ENCODE measurements at places on chromosomes 12 and 14.

GRCh38 chr12:128763395-128763794 lies 60.4 kb downstream of the SLC15A4 start:
- peaks cover 59% of the 10 kb centered on the region for H3K27me3 ChIP-seq
- no peak overlapping the region for H3K4me3 ChIP-seq
- no peak for DNase-seq
- H3K36me3 ChIP-seq, result no peaks in the 10 kb centered on the region
- H3K27ac ChIP-seq, result no peak overlapping the region

DNA sequence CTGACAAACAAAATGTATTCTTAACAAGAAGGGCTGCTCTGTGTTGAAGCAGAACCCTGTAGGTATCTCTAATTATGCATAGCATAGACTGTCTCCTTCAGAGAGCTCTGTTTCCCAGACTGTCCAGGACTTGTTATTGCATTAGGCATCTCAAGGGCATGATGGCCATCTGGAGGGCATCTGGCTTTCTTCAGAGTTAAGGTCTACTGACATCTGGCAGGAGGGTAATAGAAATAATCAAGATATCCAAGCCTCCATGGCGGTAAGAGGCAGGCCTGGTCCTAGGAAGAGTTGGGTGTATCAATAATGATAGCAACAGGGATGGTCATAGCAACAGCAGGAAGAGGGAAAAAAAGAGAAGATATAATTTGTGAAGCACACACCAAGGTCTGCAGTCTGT lies 161.2 kb downstream of the TTC8 start:
- DNase-seq, result no peak
- H3K27me3 ChIP-seq, result peaks cover 2% of the 10 kb centered on the region
- H3K4me3 ChIP-seq, result no peak overlapping the region
- H3K27ac ChIP-seq, result no peak overlapping the region
- H3K36me3 ChIP-seq, result no peaks in the 10 kb centered on the region

- no peak overlapping the region for H3K27ac ChIP-seq
- H3K4me3 ChIP-seq, result no peak overlapping the region
- peaks cover 6% of the 10 kb centered on the region for H3K27me3 ChIP-seq
These were observed 64.2 kb upstream of the PYGL start for GRCh38 chr14:51008446-51008845.

- no peak for DNase-seq
- no peaks in the 10 kb centered on the region for H3K27me3 ChIP-seq
- no peak overlapping the region for H3K27ac ChIP-seq
- H3K36me3 ChIP-seq, result peaks cover 25% of the 10 kb centered on the region
- peaks cover 37% of the 10 kb centered on the region for H3K4me1 ChIP-seq
These were observed 2.1 kb downstream of the CBX5 start for GRCh38 chr12:54277823-54278276.

DNA sequence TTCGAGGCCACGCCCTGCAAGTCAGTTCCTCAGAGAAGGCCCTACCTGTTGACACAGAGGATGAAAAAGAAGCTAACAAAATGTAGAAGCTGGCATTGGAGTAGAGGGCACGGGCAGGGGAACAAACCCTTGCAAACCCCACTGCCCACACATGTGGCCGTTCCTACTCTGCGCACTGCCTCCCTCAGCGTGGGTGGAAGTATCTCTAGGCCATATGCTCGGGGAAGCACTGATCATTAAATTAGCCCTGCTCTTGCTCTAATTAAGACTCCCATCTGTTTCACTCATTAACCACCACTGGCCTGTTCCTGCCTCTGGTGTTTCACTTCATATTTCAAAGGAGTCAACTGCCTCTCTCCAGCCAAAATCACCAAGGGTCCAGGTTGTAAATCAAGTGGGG lies 201.2 kb upstream of the SFSWAP start:
- H3K4me1 ChIP-seq, result no peaks in the 10 kb centered on the region
- H3K4me3 ChIP-seq, result no peak overlapping the region
- DNase-seq, result no peak
- H3K27me3 ChIP-seq, result peaks cover 32% of the 10 kb centered on the region
- no peaks in the 10 kb centered on the region for H3K36me3 ChIP-seq

GRCh38 chr12:121061831-121062230 lies 22.8 kb upstream of the OASL start:
- DNase-seq, result no peak
- no peak overlapping the region for H3K4me3 ChIP-seq
- H3K36me3 ChIP-seq, result no peaks in the 10 kb centered on the region
- H3K4me1 ChIP-seq, result peaks cover 2% of the 10 kb centered on the region
- no peak overlapping the region for H3K27ac ChIP-seq
- peaks cover 19% of the 10 kb centered on the region for H3K27me3 ChIP-seq

Data from mesothelial cell of epicardium (in vitro differentiated cells).